Lung microvascular endothelial cell (primary cell): ENCODE measurements at places on chromosomes 1 and 21. TPM values are rescaled to one million over a fixed set of nuclear protein-coding genes. Genes with fewer than 3 reads are reported as not detected.

RPL11 gene
- total RNA-seq: 1,249 and 1,276 TPM in 2 replicates

GRCh38 chr1:48217856-48218255, 4.7 kb upstream of the SLC5A9 start:
- no peak for DNase-seq

GRCh38 chr1:21663951-21664805, 5.0 kb downstream of the RAP1GAP start:
- no peak for DNase-seq

- no peak for DNase-seq
These were observed 14.9 kb upstream of the CDA start for GRCh38 chr1:20573987-20574386.

- DNase-seq: no peak
These were observed 109.0 kb upstream of the KCTD3 start for GRCh38 chr1:215458104-215458503.

DNA sequence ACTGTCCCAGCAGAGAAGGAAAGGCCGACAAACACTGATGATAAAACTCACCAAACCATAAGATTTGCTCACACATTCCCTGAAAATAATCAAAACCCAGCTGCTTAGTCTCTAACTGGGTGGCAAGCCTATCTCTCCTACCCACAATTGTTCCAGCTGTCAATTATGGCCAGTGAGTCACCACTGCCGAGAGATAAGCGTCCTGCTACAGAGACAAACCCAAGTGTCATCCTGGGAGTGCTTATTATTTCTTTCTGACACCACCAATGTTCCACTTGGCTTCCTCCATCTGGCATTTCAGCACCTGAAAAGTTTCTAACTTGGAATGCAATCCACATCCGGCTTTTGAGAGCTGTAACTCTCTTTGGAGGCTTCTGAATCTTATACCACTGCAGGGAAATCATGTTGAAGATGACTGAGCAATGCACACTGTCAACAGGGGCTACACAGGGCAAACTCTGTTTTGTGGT, 51.5 kb upstream of the VAV3 start:
- peak; percentile 81 for DNase-seq
